ENCODE measurements at places on chromosomes 7 and 10. TPM values are rescaled to one million over a fixed set of nuclear protein-coding genes. Genes with fewer than 3 reads are reported as not detected.

DNA sequence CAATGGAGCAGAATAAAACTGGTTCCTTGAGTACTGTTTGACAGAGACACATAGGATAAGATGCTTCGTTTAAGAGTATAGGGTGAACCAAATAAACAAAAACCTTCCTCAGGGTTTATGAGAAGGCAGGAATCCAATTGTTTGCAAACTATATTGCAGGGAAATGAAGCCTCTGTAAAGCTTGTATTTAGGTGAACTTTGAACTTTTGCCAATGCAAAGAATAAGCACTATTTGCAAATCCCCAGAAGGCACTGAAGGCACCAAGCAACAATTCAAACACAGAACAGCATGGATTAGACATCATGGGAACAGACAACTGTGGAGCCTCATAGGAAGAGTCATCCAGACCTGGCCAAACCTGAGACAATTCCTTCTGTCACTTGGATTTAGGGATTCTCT lies 47.1 kb upstream of the WASL start:
- DNase-seq = no peak

DNA sequence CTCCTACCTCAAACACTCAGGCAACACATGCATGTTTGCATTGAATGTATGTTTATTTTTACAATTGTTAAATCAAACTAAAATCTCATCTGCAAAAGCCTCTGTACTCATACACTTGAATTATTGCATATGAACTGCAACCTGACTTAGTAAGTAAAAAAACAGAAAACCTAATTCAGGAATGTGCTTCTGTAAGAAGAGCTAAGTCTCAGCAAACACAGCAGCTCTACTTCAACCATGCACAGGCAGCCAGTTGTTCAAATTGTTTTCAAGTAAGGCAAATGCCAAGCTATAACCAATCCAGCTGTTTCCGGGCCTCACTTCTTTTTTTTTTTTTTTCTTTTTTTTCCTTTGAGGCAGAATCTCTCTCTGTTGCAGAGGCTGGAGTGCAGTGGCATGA lies 93.5 kb upstream of the MALRD1 start:
- no peak for DNase-seq

GRCh38 chr7:155992538-155992937 lies 180.3 kb upstream of the SHH start:
- DNase-seq = peak; percentile 62

- DNase-seq = no peak
These were observed 1.5 kb upstream of the HTR7 start for GRCh38 chr10:90859321-90859751.

DNA sequence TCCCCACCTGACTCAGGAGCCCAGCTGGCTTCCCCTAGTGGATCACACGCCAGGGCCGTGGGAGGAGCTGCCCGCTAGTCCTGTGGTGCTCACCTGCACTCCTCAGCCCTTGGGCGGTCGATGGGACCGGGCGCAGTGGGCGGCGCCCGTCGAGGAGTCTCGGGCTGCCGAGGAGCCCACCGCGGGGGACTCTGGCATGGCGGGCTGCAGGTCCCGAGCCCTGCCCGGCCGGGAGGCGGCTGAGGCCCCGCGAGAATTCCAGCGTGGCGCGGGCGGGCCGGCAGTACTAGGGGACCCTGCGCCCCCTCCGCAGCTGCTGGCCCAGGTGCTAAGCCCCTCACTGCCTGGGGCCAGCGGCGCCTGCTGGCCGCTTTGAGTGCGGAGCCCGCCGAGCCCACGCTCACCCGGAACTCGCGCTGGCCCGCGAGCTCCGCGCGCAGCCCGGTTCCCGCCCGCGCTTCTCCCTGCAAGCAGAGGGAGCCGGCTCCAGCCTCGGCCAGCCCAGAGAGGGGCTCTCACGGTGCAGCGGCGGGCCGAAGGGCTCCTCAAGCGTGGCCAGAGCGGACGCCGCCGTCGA lies 367.9 kb downstream of the TYW1 start:
- no peak for DNase-seq

DNA sequence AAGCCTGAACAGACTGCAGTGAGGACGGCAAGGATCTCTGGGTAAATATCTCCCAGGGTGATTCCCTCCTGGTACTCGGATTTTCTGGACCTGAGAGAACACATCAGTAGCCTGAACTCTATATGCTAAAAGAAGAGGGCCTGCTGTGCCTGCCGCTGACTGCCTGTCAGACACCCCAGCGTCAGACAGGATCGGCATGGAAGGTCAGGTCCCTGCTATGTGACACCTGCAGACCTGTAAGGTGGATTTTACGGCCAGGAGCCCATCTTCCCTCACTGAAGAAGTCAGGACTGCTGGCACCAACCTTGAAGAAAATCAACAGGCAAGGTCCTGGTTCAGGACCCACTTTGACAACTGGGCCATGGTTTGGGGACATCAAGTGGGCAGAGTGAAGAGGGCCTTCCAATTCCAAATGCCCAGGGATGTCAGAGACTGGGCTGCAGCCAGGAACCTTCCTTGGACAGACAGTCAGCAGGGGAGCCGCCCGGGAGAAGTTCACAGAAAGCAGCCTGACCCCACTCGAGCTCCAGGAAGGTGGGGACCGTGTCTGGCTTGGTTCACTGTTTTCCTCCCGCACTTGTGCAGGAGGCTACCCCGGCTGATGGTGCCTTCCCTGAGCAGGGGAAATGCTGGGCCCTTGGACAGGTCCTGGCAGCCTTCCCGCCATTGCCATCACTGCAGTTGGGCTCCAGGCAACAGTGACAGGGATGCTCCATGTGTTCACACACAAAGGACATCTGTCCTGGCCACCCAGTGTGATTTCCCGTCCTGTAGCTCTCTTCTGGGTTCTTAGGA lies 91.8 kb upstream of the LANCL2 start:
- DNase-seq = no peak

DNA sequence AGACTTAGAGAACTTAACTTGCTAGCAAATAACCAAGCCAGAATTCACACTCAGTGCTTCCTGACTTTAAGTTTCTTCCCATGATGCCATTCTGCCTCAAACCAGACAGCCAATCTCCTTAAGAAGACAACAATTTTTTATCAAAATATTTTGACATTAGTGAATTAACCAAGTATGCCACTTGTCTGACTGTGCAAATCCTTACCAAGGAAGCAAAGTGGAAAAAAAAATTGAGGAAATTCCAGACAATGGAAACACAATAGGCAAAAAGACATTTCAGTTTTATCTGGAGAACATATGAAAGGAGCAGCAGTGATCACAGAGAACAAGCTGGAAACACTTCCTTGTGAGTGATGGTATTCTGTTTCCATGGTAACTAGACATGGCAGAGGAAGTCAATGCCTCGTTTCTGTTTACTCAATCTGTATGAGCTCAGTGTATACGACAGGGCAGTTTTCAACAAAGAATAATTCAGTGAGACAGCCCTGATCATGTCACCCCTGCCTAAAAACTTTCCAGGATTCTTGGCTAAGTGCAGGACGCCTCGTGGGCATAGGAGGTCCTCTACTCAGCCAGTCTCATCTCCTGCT lies 114.2 kb downstream of the DYNC1I1 start:
- no peak for DNase-seq

DNA sequence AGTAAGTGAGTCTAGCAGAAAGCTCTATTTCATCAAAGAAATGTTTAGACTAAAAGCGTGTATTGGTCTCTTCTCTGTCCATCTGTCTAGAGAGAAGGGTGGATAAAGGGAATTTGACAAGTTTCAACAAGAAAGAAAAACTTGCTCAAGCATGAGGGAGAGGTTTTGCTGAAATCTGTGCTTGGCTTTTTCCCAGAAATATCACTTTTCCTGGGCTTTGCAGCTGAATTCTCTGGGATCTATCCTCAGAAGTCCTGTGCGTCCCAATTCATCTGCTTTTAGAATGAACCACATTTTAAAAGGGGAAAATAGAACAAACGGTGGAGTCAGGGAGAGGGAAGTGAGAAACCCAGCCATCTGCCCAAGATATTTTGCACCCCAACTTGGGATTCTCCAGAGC lies 59.6 kb upstream of the CELF2 start:
- no peak for DNase-seq

- no peak for DNase-seq
These were observed 780.2 kb downstream of the MAGI2 start for GRCh38 chr7:78673272-78673671.

- DNase-seq = no peak
These were observed 294.6 kb downstream of the SORCS3 start for GRCh38 chr10:104935656-104936055.

GRCh38 chr7:156935250-156935649 lies 14.3 kb upstream of the NOM1 start:
- no peak for DNase-seq

DNA sequence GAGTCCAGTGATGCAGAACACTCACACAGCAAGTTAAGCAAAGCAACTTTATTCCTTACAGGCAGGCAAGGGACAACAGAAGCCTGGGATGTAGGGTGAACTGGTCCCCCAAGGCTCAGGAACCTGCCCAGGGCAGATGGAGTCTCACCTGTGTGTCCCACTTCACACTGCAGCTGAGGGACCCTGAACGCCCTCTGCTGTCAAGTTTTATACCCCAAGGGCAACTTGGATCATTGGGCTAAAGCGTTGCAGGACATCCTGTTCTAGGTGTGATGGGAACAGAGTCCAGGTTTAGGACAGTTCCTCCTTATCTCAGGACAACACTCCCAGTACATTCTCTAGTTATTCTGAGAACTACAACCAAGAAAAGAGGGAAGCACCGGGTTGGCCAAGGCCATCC lies 49.5 kb upstream of the ZNF746 start:
- DNase-seq = no peak

DNA sequence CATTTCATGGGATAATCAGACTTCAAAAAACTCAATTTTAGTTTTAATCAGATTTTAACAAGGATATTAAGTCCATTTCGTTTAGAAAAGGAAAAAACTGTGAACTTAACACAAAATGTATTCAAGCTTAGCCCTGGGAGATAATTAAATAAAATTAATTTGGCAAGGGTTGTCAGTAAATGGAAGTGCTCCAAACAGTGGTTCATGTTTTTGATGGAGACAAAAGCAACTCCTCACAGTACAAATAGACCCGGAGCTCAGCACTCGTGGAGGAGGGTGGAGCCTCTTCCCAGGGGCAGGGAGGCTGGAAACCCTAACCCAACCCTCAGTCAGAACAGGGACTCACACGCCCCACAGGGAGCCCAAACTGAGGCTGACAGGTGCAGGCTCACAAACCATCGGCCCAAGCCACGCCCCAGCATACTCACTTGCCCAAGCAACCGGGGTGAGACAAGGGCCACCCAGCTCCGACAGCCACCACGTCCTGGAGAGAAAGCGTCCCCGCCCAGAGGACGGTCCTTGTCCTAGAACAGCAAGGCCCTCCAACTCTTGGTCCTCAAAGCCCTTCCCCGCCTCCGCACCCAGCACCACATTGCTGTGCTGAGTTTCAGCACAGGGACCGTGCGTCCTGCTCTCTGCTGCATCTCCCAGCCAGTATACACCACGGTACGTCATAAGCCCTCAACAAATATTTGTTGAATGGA lies 39.8 kb downstream of the MAD1L1 start:
- peak; percentile 75 for DNase-seq

DNA sequence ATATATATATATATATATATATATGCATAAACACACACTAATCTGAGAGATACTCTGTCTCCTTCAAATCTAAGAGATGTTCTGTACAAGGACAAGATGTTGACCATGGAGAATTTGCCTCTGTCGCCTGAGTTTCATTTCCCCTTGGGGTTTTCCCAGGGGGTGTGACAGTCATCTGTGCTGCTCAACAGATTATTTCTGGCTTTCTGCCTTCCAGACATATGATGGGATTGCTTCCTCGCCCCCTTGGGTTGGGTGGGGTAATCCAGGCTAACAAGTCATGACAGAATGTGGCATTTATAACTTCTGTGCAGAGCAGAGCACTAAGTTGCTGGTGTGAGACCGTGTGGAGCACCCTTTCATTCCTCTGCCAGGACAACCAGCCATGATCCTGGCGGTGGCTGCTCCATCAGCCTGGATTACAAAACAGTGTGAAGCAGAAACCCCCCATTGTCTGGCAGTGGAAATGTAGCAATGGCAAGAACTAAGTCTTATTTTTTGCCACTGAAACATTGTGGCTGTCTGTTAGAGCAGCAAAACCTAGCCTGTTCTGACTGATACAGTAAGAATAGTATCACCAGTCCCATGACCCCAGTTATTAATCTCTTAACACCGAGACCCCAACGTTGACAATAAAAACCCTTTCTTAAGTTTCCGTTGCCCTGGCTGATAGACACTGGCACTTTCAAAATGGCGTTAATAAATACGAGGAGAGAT lies 13.7 kb upstream of the USP6NL start:
- no peak for DNase-seq

GRCh38 chr10:99562631-99563030 lies 29.9 kb downstream of the NKX2-3 start:
- DNase-seq = no peak

DNA sequence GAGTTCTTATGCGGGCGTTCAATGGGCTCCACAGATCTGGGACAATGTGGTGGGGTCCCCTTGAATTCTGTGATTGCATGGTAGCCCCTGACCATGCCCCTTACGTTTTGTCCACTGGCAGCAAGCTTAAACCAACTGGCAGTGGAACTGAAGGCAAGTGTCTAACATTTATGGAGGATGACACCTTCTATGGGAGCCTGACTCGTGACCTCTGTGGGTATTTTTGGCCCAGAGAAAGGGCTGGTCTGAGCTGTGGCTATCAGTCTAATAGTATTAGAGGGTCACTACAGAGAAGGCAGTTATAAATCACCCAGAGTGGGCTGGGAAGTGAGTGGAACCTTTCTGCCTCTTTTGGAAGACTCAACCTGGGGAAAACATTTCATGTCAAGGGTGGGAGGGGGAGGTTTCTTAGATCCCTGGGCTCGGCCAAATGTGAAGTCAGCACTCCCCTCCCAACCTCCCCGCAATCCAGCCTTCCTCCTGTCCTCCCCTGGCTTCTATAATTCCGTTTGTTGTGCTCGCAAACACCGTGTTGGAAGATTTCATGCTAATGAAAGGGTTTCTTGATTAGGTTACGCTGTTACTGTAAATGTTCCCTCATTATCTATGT lies 322.7 kb downstream of the RPS24 start:
- no peak for DNase-seq

DNA sequence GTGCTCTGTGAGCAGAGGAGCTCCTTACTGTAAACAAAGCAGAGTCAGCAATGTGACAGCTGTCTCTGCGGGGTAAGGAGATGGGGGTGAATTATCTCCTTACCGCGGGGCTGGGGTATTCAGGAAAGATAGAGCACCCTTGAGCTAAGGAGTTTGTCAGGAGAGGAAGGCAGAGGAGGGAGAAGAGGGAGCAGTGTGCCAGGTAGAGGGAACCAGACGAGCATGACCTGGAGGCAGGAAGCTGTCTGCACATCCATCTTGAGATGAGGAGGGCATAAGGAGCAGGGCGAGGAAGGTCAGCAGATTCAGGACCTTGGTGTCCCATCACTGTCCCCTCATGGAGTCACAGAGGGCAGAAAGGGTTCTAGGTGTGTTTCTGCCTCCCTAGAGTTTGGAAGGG lies 32.5 kb upstream of the GPR26 start:
- no peak for DNase-seq

GRCh38 chr10:7585228-7585627 lies 81.5 kb downstream of the ITIH5 start:
- no peak for DNase-seq

GRCh38 chr7:71281261-71281660 lies 149.3 kb downstream of the GALNT17 start:
- no peak for DNase-seq

- DNase-seq = no peak
These were observed 660 bp downstream of the VCL start for GRCh38 chr10:73998623-73998928.

NEUROD6 gene
- not detected for total RNA-seq

FAM25A gene
- not detected for total RNA-seq

HPSE2 gene
- total RNA-seq = 0.16 TPM

UNCX gene
- total RNA-seq = not detected

PTPRZ1 gene
- 0.51 TPM for total RNA-seq

C10orf53 gene
- not detected for total RNA-seq

TBC1D12 gene
- total RNA-seq = 6.3 TPM

ZNF239 gene
- total RNA-seq = 1.7 TPM

MALRD1 gene
- 0.40 TPM for total RNA-seq

SEC31B gene
- total RNA-seq = 7.4 TPM

CYP3A4 gene
- not detected for total RNA-seq

AGR2 gene
- total RNA-seq = not detected
